ENCODE measurements at places on chromosomes 5 and 9.

DNA sequence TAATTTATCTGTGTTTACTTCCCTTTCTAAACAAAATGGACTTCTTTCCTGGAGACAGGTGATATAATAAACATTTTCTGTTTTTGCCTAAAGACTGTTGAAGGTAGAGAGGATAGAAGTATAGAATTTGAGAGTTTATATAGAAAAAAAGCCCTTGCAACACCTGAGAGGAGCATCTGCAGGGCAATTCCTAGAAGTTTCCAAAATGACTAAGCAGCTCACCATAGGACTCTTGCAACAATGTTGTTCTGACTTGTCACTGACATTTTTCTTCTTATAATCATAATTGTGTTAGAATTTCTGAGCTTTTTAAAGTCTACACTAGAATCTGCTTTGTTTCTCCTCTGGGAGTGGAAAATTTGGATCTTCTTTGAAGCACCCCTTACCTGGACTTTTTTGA, 216.8 kb downstream of the TUSC1 start:
- DNase-seq: no peak

GRCh38 chr5:78677777-78678668, 29.5 kb upstream of the LHFPL2 start:
- no peak for DNase-seq

GRCh38 chr9:129401623-129402370, 219.1 kb downstream of the C9orf50 start:
- no peak for DNase-seq

- DNase-seq: no peak
Measured at GRCh38 chr5:98753507-98753906, 20.0 kb upstream of the RGMB start.

GRCh38 chr9:17462869-17463464, 115.9 kb upstream of the SH3GL2 start:
- no peak for DNase-seq

DNA sequence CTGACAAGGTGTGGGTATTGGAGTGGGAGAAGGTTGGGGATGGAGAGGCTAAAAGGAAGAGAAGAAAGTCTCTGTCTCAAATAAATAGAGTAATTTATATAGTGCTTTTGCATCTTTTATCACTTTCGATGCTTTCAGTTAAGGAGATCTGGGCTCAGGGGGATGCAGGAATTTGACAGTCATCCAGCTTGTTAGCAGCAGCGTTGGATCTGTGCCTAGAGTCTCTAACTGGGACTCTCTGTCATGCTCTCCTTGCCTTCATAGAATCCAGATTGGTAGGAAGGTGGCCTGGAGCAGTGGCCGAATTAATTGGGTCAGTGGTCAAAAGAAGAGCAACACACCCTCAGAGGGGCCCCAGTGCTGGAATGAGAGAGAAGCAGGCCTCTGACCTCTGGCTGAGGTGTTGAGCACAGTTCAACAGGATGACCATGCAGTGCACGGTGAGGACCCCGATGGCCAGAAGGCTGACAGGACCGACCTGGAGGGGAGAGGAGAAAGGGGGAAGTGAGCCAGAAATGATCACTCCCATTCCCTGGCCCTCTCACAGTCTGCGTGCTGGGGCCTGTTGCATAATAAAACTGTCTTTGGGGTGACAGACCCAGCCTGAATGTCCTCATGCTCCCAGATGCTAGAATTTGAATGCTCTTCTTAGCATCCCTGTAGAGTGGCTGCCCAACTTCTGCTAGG, 7.6 kb downstream of the SLC36A3 start:
- no peak for DNase-seq
